ENCODE measurements at places on chromosomes 12 and 14.

GRCh38 chr12:51889216-51890132 lies 1.6 kb downstream of the ANKRD33 start:
- DNase-seq = no peak

- no peak for DNase-seq
Measured at GRCh38 chr14:95216008-95216407, 58.7 kb upstream of the DICER1 start.

- DNase-seq = no peak
Measured at GRCh38 chr14:97077253-97077653, 280.1 kb downstream of the VRK1 start.

GRCh38 chr14:24712909-24713308 lies 78.9 kb upstream of the GZMB start:
- no peak for DNase-seq

DNA sequence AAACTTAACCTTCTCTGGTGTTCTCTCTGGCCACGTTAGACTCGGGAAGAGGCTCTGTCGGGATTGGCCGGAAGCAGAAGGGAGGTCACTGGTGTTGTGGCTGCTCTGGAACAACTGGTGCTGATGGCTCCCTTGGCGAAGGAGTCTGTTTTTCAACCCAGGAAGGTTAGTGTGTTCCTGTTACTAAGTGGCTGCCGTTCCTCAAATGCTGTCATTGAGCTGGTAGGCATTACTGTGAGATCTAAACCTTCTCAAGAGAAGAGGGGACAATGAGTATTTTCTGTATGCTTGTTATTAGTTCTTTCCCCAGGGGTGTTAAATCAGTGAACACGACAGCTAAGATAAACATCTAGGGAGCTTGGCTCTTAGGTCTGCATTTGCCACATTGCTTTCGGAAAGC lies 18.3 kb downstream of the POP5 start:
- no peak for DNase-seq

DNA sequence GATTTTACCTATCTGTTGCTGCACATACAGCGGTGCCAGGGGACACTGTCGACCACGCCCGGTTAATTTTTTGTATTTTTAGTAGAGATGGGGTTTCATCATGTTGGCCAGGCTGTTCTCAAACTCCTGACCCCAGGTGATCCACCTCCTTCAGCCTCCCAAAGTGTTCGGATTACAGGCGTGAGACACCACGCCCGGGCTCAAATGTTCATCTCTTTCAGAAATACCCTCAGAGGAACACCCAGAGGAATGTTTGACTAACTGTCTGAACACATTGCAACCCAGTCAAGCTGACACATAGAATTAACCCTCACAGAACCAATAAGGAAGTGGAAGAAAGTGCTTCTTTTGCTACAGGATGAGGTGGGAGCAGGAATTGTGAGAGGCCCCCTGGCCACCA lies 15.0 kb upstream of the ETFBKMT start:
- no peak for DNase-seq

DNA sequence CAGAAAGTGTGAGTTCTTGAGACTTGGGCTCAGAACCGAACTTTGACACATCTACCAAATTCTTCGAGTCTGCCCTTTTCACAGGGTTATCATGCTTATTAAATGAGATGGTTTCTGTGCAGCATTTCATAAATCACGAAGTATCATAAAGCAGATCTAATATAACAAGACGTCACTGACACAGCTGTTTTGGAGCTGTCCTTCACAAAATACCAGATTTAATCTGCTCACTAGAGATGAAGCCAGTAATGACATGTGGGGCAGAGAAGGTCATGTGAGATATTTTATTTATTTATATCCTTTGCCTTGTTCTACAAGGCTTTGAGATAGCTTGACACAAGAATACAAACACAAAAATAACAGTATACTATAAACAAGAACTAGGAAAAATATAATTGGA lies 127.0 kb downstream of the RPAP3 start:
- no peak for DNase-seq

GRCh38 chr12:60308366-60308991 lies 712.6 kb downstream of the SLC16A7 start:
- no peak for DNase-seq

DNA sequence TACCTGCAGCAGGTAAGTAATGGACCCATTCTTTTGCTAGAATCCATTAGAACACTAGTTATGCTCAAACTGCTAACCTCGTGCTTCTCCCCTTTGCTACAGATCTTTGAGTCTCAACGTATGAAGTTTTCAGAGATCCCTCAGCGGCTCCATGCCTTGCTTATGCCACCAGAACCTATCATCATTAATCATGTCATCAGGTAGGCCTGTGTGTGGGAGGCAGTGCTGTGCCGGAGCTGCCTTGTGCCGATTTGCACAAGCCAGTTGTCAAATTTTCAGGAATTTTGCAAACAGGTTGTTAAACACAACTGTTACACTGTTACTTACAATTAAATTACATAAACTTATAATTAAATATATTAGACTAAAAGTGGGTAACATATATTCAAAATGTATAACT lies 5.2 kb downstream of the SMARCD1 start:
- DNase-seq = no peak

- DNase-seq = no peak
Measured at GRCh38 chr14:94360945-94361565, 27.3 kb downstream of the SERPINA1 start.

DNA sequence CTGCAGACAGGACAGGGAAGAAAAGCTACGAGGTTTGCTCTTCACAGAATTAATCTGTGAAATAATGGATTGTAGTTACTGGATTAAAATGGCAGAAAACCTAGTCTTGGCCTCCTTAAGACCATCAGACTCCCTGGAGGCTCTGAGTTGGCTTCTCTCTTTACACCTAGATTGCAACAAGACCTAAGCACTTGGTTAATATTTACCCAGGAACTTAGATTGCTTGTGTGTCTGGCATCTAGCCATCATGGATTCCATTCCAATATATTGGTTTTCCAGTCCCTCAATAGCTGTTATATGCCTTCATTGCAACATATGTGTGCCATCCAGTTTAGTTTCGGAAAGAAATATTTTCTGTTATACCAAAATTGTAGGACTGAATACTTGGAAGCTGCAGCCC lies 1.9 kb upstream of the GTF2A1 start:
- DNase-seq = no peak

GRCh38 chr12:13228579-13228978 lies 32.1 kb downstream of the EMP1 start:
- DNase-seq = no peak

DNA sequence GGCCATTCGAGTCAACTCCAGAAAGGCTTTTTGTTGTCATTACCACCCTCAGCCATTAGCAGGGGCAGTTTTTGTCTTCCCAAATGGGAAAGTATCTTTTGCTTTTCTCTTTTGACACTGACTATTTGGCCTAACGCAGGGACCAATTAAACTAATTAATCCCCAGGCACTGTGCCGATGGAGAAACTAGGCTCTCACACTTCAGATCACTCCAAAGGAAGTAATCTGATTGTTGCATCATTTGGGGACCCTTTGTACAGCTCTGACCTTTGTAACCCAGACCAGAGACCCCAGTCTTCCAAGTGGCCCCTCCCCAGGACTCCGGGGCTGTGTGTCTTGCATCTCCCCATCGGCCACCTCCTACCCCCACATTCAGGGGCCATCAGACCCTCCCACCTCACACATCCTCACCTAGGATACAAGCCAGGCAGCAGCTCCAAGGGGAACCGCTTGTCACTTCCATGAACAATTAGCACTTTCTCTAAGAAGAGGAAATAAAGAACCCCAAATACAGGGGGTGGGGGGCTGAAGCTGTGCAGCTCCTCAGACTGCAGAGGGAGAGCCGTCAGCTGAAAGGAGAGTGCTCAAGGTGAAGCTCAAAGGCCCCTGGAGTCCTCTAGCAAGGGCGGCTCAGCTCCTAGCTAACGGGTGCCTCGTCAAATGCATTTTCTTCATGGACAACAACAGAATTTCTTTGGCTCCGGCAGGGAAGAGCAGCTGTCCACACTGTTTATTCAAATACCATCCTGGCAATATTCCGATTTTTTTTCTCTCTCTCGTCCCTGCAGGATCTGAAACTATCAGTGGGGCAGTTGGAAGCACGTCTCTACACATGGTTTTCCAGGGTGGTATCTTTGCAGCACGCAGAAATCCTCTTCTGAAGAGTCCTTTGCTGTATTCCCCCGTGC lies 64.3 kb upstream of the DIO3 start:
- DNase-seq = no peak

DNA sequence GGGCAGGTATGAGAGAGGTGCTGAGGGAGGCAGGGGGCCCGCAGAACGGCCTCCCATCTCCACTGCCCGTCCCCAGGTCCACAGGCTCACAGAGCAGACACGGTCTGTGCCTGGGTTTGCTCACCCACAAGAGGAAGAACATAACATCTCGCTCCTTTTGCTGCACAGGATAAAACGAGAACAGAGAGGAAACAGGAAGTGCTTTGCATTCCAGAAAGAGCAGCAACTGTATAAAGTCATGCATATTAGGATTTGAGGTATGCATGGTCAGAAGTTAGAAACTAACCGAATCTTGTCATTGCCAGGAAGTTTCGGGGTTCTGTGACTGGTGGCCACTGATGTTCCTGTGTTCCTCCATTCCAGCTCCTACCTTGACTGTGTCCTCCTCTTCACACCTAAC lies 25.0 kb downstream of the NTF3 start:
- no peak for DNase-seq

GRCh38 chr14:98226411-98226810 lies 1045.6 kb downstream of the BCL11B start:
- DNase-seq = no peak

- DNase-seq = no peak
Measured at GRCh38 chr12:13101821-13102375, 1.6 kb downstream of the GSG1 start.

DNA sequence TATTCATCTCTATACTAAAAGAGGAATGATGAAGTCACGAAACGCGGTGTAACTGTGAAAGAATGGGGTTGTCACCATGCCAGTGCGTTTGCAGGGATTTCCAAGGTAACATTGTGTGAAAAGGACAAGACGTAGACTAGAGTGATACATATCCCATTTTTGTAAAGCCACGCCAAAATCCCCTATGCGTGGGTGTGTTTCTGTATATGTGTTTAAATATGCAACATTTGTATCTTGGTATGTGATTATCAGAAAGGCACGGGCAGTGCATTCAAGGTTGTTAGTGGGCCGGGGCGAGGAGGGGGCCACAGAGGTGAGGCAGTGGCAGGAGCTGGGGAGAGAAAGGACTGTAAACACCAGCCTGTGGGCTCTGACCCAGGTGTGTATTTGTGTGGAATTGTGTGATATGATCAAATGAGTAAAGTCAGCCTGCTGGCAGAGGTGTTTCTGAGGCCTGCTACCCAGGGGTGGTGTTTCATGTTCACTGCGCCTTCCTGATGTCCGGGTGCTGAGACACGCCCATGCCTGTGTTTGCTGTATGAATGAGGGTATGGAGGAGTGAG lies 137.8 kb downstream of the ADGRD1 start:
- DNase-seq = peak; percentile 58

DNA sequence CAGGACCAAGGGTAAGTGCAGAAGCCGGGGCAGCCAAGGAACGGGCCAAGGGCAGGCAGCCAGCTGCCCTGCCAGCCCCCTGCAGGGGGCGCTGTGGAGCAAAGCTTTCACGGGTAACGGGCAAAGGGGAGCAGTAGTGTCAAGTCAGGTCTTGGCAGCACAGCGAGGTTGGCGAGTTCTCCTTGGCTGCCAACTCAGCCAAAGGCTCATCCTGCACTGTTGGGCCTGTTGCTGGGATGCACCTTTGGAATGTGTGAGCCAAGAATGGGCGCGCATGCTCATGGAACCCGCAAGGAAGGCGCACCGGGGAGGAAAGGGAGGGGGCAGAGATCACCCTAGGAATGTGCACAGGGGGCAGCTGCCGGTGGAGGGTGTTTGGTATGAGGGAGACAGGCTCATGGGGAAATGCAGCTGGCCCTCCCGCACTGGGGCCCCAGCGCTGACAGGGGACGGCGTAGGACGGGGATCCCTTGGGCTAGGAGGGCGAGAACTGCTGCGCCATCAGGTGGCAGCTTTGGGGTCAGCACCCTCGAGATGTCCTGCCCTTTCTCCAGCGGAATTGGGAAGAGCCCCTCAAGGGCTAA lies 138.0 kb downstream of the ASCL4 start:
- peak; percentile 82 for DNase-seq

- DNase-seq = no peak
Measured at GRCh38 chr12:49489720-49490119, 49.1 kb upstream of the KCNH3 start.

DNA sequence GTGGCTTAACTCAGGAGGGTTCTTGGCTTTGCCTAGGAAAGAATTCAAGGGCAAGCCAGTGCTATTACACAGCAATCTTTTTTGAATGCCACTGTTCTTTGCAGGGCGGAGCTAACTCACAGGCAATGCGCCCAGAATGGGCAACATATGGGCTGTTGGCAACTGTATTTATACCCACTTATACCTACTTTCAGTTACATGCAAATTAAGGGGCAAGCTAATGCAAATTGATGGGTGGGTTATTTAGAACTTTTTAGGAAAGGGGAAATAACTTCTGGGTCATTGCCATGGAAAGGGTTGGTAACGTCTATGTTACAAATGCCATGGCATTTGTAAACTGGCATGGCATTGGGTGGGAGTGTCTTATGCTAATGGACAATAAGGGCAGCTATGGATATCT lies 85.4 kb downstream of the C12orf50 start:
- DNase-seq = no peak

DNA sequence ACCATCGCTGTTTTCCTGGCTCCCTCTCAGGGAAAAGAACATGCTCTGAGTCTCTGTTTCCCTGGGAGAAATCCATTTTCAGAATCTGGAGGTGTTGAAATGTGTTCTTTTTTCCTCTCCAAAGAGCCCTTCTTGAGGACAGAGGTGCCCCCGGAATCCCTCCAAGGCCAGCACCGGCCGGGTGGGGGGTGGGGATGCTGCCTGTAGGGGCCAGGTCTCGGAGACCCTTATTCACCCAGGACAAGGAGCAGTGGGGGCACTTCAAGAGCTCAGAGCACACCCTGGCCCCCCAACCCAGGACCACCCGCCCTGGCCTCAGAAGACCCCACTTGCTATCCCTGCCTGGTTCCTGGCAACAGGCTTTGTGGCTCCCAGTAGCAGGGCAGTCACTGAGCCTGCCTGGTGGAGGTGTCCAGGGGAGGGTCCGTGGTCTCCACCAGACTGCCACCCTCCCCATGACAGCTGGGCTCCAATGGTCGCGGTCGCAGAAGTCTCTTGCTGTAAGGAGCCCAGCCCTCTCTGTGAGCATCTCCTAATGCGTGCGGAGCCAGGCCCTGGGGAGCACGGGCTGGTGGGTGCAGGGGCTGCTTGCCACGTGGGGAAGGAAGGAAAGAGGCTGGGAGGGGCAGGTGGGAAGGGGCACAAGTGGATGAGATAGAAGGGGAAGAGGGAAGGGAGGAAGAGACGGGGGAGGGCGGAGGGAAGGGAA lies 13.2 kb upstream of the DIO3 start:
- no peak for DNase-seq

GRCh38 chr12:60415351-60415750 lies 819.5 kb downstream of the SLC16A7 start:
- no peak for DNase-seq

- no peak for DNase-seq
Measured at GRCh38 chr14:68779761-68780323, 13.0 kb downstream of the ZFP36L1 start.
